Astrocyte of the spinal cord (primary cell): ENCODE measurements at places on chromosomes 2 and 18.

DNA sequence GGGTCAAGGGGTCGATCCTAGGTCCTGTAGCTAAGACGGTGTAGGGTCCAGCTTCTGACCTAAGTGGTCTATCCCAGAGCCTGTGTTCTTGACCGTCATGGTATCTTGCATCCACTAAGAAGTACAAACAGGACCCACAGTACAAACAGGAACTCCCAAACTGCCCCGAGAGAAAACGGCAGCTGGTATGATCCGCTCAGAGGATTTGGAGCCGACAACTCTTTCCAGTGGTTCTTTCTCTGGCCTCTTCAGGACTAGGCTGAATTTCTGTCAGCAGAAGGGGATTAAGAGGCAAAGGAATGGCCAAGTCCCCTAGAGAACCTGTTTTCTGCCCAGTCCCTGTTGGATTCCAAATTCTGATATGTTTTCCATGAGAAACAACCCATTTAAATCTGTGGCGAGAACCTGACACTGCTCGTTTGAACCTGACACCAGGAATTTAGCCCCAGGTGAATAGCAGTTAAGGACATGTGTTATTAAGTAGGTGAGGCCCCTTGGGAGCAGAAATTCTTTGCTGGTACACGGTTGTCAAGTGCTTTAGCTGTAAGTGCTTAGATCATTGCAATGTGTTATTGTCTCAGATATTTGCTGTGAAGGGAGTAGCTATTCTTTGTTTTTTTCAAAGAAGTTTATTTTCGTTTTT lies 50.5 kb upstream of the TXNDC2 start:
- no peak for DNase-seq

DNA sequence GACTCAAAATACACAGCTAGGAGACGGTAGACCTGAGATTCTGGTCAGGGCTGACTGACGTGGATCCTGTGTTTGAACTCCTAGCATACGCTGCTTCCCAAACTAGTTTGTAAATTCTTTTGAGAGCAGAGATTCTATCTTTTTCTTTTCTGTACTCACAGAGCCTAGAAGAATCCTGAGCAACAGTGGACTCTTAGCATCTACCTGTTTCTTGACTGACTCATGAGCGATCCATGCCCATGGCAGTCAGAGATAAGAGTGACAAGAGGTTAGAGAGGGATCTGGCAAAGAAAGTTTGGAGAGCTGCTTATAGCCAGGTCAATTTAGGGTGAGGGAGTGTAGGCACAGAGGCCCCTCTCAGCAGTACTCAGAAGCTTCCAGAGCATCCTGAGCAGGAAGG lies 41.1 kb upstream of the PPP1CB start:
- no peak for DNase-seq

DNA sequence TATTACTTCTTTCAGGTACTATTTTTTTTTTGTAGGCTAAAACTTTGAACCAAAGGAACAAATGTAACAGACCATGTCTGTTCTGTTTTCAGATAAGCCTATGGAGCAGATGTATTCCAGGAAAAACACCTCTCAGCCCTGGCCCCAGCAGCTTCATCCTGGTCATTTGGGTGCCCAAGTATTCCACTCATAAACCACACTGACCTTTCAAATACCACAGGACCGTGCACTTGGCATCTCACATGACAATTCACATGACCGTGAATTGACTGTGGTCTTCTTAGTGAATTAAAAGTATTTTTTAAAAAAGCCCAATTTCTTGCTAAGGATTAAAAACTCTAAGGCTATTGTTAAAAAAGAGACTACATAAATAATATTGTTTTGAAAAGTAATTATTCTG lies 50.2 kb downstream of the SMIM21 start:
- no peak for DNase-seq

- no peak for DNase-seq
These were observed 127.5 kb upstream of the TNP1 start for GRCh38 chr2:216987252-216987821.

GRCh38 chr2:15058015-15058720 lies 425.7 kb downstream of the LRATD1 start:
- DNase-seq = no peak

DNA sequence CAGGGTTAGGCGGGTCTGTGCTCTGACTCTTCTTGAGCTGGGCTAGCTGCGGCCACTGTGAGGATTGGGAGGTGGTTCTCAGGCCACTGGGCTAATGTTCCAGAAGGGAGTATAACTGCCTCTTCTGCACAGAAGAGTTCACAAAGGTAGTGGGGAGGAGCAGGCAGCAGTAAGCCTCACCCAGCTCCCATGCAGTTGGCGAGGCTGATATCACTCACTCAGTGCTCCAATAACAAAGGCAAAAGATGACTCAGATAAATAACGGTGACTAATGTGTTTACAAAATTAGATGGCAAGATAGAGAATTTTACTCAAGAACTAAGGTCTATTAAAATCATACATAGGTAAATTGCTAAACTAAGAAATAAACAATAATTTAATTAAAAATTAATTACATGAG lies 174.2 kb upstream of the TMEM200C start:
- no peak for DNase-seq

DNA sequence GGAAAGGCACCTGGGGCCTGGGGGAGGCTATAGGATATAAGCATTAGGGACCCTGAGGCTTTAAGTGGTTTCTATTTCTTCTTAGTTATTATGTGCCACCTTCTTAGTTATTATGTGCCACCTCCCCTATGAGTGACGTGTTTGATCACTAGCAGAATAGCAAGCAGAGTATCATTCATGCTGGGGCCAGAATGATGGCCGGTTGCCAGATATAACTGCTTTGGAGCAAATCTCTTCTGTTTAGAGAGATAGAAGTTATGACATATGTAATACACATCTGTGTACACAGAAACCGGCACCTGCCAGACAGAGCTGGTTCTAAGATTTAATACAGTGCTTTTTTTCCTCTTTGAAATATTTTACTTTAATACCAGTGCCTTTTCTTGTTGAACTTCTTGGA lies 29.4 kb downstream of the LIPG start:
- no peak for DNase-seq

DNA sequence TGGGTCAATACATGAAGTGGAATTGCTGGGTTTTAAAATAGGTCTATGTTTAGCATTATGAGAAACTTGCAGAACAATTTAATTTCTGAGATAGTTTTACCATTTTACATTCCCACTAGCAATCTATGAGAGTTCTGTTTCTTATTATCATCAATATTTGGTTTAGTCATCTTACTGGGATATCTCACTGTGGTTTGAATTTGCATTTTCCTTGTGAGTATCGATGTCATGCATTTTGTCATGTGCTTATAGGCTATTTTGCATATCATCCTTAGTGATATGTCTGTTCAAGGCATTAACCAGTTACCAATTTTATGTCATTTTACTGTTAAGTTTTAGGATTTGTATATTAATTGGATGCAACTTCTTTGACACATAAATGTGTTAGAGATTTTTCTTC lies 204.4 kb downstream of the MCFD2 start:
- DNase-seq = no peak

DNA sequence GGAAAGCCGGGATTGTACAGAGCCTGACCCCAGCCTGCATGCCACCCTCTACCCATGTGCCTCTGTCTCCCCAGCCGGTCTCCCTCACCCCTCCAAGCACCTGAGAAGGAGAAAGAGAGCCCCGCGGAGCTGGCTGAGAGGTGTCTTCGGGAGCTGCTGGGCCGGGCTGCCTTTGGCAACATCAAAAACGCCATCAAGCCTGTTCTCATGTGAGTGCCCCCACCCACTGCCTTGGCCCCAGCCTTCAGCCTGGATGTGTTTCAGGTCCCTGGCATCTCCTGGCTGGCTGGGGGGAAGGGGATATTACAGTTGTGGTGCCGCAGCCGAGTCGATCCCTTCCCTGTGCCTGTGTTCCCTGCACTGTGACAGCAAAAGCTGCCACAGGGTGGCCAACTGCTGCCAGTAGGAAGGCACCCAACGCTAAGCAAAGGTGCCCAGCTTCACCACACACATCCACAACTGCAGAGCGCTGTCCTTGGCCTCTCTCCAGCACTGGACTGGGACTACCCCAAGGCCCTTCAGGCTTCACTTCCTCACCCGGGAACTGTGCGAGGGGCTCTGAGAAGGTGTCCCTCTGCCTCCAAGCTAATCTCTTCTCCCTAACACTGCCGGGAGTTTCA lies 38.4 kb downstream of the POMC start:
- DNase-seq = no peak

DNA sequence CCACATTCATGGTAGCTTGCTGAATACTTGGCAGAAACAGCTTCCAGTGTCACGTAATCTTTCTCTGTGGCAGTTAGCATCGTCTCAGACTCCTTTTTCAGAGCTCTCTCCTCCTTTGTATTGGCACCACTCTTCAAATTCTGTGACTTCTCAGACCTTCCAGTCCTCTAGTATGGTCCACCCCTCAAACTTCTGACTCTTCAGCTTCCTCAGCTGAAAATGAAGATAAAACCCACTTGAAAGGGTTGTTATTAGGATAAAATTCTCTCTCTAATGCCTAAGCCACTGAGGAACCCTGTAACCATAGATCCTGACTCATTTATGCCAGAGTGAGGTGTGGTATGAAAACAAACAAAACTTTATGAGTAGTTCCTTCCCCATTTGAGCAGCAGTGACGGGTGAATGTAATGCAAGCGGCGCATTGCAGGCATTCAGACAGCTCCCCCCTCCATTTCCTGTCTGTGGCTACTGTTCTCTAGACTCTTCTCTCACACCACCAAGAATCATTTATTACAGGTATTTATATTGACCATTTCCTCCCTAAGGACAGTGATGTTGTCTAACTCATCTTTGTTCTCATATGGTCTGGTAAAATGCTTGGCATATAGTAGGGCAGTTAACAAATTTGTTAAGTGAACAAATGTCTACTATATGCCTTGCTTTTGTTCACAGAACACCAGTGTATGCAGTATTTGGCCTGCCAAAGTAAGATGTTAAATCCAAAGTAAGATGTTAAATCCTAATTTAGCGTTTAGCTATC lies 35.3 kb downstream of the GALNT1 start:
- peak; percentile 94 for DNase-seq

GRCh38 chr18:31555971-31556747 lies 35.5 kb upstream of the TTR start:
- peak; percentile 80 for DNase-seq

DNA sequence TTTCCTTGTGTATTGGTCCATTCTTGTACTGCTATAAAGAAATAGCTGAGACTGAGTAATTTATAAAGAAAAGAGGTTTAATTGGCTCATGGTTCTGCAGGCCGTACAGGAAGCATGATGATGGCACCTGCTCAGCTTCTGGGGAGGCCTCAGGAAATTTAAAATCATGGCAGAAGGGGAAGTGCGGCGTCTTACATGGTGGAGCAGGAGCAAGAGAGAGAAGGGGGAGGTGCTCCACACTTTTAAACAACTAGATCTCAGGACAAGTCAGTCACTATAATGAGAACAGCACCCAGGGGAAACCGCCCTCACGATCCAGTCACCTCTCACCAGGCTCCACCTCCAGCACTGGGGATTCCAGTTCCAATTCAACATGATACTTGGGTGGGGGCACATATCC lies 54.3 kb downstream of the MSH2 start:
- DNase-seq = no peak

- DNase-seq = no peak
These were observed 5.6 kb upstream of the PCARE start for GRCh38 chr2:29079887-29080286.

- no peak for DNase-seq
These were observed 436.5 kb downstream of the RND3 start for GRCh38 chr2:150051004-150051403.

DNA sequence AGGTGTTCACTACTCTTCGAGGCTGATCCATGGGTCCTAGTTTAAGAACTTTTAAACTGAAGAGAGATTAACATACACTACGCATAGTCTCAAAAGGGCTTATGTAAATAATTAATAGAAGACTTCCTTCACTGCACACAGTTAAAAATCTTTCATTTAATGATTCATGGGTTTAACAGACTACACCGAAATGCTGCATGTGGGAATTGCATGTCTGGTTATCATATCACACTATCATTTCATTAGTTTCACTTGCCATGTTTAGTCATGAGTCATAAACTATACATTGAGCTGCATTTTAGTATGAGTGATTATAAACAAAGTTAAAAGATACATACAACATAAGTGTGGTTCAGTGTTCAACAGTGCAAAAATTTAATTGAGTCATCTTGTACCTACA lies 31.2 kb downstream of the GLS start:
- no peak for DNase-seq

DNA sequence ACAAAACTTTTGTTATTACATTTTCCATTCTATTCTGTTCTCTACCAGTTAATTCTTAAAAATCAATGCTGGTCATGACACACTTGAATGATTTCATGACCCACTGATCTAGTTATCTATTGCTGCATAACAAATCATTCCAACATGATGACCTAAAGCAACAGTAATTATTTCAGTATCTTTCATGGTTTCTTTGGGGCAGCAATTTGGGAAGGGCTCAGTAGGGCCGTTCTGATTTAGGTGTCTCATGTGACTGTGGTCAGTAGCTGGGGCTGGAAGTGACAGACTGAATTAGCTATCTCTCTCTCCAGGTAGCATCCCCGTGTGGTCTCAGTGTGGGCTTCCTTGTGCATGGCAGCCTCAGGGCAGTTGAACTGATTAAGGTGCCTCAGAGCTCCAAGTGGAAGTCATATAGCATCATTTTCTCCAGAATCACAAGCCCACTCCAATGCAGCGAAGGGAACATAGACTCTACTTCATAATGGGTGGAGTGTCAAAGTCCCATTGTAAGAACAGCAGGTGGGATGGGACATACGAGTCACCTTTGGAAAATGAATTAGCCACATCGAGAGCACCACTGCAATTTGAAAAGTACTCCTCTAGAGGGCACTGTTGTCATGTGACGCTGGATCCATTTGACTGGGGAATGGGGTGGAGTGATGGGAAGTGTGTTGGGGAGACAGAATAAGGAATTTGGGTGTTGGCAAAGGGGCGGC lies 39.1 kb upstream of the FAM136A start:
- peak; percentile 16 for DNase-seq

- DNase-seq = peak; percentile 89
These were observed 14.6 kb downstream of the STRADB start for GRCh38 chr2:201466050-201466675.

DNA sequence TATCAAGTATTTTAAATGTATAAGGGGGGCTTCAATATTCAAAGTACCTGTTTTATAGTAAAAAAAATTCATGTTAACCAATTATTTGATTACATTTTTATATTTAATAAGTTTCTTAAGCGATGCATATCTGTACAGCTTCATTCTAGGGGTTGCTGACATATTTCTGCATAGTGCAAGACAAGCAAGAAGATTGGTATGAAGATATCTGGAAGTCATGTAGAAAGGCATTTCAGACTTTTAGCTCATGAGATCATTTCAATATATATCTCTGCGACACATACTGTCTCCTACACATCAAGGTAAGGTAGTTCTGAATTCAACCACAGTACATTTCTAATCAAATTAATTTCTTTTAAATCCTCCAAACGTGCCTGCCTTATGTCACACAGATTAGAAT lies 73.1 kb downstream of the MEMO1 start:
- DNase-seq = peak; percentile 11
